Spinal cord (tissue), 10 donors: ENCODE measurements at places on chromosomes 13 and 19. TPM values are rescaled to one million over a fixed set of nuclear protein-coding genes. Genes with fewer than 3 reads are reported as not detected.

RFPL4AL1 gene
- polyA plus RNA-seq: not detected

HOOK2 gene
- 65.2 TPM for polyA plus RNA-seq

LGALS7B gene
- polyA plus RNA-seq: not detected

AKAP8L gene
- 151 TPM for polyA plus RNA-seq

FAM83E gene
- 0.45 TPM for polyA plus RNA-seq

CBY2 gene
- not detected for polyA plus RNA-seq

POU2F2 gene
- 17.9 TPM for polyA plus RNA-seq

ZNF529 gene
- 30.7 TPM for polyA plus RNA-seq

IRGC gene
- not detected for polyA plus RNA-seq

SIGLEC12 gene
- polyA plus RNA-seq: not detected

LYPD5 gene
- 7.3 TPM for polyA plus RNA-seq

FXYD7 gene
- polyA plus RNA-seq: 279 TPM

MRI1 gene
- polyA plus RNA-seq: 48.1 TPM

C13orf42 gene
- 0.14 TPM for polyA plus RNA-seq

GAMT gene
- polyA plus RNA-seq: 81.2 TPM

PRR20E gene
- polyA plus RNA-seq: not detected

ZNF99 gene
- polyA plus RNA-seq: 0.33 TPM

CELF5 gene
- 85.8 TPM for polyA plus RNA-seq

AZU1 gene
- 3.0 TPM for polyA plus RNA-seq

NCAN gene
- polyA plus RNA-seq: 491 TPM

PIH1D1 gene
- polyA plus RNA-seq: 81.6 TPM

UCHL3 gene
- 32.1 TPM for polyA plus RNA-seq

ZNF154 gene
- 24.2 TPM for polyA plus RNA-seq

DAND5 gene
- 0.49 TPM for polyA plus RNA-seq
